ENCODE measurements at places on chromosomes 7 and 10.

DNA sequence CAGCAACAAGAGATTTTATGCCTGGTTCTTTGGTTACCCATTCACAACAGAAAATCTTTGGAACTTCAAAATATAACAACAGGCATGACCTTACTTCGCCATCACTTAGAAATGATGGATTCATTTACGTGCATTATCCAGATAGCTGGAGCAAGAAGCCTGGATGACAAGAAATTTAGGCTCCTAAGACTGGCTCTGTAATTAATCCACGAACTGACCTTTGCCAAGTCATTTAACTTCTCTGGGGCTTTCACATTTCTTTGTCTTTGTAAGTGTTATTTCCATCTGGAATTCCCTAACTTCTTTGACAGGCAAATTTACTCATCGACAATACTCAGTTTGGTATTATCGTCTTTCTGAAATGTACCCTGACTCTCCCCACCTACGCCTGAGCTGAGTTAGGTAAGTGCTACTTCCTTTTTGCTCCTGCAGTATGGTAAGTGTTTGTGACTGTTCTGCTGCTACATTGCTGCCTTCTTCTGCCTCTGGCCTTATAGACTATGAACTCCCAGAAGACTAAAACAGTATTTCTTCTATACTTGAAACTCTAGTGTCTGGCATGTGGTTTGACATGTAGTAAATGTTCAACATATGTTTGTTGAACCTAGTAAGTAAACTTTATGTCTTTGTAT, 5.5 kb upstream of the MDFIC start:
- DNase-seq: peak; percentile 56

DNA sequence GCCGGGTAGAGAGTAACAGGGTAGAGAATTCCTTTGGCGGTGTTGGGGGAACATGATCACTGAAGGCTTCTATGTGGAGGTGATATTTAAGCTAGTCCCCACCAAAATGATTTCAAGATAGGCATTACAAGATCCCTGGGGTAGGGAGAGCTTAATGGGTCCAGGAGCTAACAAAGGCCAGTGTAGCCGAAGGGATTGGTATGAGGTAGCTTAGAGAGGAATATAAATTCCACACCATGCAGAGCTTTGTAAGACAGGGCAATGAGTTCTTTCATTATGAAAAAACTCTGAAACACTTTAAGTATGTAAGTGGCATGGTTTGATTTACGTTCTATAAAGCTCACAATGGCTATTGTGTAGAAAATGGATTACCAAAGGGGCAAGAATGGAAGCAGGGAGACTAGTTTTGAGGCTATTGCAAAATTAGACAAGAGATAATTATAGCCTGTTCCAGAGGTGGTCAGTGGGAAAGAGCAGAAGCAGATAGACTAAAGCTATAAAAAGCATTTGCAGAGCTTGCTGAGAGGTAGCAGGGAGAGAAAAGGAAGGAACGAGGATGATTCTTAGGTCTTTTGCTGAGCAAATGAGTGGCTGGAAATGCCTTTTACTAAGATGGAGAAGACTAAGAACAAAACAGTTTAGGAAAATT, 119.7 kb upstream of the SLC25A13 start:
- no peak for DNase-seq

- DNase-seq: no peak
Observed at GRCh38 chr10:47311193-47311931, 10.9 kb upstream of the GDF2 start.

DNA sequence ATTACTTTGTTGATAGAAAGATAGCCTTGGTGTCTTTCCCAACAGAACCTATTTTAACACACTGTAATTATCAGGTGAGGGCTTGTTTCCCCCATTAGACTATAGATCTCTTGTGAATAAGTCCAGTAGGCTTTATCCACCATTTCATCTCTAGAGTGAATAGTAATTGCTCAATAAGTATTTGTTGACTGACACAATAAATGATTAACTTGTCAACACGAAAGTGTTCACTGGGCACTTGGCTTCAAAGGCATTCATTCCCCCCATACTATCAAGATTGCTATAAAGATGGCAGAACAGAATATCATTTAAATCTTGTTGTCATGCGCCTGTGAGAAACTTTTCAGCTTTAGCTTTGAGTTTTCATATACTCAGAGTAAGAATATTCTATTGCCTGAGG, 424.5 kb upstream of the LRRTM3 start:
- DNase-seq: no peak

DNA sequence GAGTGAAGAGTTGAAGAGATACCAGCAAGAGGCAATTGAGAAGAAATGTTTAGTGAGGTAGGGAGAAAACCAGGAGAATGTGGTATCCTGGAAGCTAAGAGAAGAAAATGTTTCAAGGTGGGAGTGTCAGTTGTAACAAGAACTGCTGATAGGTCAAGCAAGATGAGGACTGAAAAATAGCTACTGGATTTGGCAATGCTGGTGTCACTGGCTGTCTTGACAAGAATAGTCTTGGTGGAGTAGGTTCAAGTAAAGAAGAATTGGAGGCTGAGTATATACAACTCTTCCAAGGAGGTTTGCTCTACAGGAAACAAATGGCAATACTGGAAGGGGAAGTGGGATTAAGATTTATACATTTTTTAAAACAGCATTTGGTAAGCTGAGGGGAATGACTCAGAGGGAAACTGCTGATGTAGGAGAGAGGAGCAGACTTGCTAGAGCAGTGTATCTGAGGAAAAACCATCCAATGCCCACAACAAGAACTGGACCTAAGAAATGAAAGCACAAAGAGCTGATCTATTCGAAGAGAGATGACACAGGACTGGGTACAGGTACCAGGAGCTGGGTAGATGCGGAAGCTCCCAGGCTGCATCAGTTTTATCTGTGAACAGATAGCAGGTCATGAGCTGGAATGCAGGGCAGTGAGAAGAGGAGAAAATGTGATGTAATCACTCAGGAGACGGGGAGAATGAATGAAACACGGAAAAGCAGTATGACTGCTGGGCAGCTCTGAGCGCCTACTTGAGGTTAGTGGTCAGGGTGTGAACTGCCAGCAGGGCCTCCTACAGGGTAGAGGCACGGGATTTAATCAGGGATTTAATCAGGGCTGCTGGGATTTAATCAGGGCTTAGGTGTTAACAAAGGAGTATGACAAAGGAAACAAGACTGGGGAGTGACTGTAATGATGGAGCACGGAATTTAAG, 34.5 kb downstream of the FAM25A start:
- DNase-seq: peak; percentile 19

DNA sequence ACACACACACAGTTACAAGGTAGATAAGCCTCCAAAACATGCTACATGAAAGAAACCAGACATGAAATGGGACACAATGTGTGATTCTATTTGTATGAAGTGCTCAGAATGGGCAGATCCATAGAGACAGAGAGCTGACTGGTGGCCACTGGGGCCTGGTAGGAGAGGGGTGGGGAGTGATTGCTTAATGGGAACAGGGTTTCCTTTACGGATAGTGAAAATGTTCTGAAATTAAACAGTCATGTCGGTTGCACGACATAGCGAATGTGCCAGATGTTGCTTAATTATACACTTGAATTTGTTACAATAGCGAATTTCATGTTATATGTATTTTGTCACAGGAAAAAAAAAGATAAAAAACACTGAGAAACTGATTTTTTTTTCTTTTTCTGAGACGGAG, 122.3 kb downstream of the SPDYE5 start:
- no peak for DNase-seq

DNA sequence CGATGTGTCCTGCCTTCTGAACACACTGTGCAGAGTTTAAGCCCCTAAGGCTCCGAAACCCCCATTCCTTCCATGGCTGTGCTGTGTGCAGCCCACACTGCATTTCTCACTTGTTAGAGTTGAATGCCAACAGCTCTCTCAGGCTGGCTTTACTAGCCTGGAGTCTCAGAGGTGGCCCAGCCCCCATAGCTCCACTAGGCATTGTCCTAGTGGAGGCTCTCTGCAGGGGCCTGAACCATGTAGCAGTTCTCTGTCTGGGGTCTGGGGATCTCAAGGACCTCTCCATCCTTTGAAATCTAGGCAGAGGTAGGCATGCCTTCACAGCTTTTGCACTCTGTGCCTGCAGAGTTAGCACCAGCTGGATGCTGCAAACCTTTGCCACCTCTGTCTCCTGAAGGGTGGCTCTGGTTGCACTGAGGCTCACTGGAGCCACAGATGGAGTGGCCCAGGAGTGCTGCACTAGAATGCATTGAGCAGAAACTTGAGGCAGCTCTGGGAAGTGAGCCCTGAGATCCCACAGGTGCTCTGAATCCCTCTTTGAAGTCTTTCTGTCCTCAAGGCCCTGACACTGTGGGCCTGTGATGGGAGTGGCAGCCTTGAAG, 301.7 kb downstream of the DGKB start:
- no peak for DNase-seq

GRCh38 chr7:129903935-129904334, 48.8 kb downstream of the UBE2H start:
- DNase-seq: peak; percentile 22

- no peak for DNase-seq
Observed at GRCh38 chr7:94223375-94224084, 171.2 kb upstream of the COL1A2 start.

DNA sequence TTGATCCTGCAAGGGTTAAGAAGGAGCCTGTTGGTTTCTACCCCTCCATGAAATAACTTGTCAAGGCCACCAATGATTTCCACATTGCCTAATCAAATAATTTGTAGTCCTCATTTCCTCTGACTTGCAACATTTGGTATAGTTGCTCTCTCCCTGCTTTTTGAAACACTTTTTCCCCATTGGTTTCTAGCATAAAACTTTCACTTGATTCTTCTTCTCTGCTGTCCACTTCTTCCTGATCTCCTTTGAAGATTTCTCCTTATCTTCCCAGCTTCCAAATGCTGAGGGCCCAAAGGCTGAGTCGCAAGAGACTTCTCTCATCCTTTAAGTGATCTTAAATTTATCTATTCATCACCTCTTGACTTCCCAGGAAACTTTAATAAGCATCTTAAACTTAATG, 134.2 kb downstream of the ITGB8 start:
- no peak for DNase-seq

GRCh38 chr7:139511315-139511714, 12.2 kb upstream of the CLEC2L start:
- no peak for DNase-seq

- no peak for DNase-seq
Observed at GRCh38 chr10:102764470-102765161, 20.9 kb downstream of the WBP1L start.

GRCh38 chr10:78672918-78673317, 395.8 kb upstream of the ZMIZ1 start:
- DNase-seq: no peak

- DNase-seq: no peak
Observed at GRCh38 chr7:106944035-106944665, 79.1 kb downstream of the PIK3CG start.

GRCh38 chr7:42002654-42003053, 234.4 kb downstream of the GLI3 start:
- no peak for DNase-seq

DNA sequence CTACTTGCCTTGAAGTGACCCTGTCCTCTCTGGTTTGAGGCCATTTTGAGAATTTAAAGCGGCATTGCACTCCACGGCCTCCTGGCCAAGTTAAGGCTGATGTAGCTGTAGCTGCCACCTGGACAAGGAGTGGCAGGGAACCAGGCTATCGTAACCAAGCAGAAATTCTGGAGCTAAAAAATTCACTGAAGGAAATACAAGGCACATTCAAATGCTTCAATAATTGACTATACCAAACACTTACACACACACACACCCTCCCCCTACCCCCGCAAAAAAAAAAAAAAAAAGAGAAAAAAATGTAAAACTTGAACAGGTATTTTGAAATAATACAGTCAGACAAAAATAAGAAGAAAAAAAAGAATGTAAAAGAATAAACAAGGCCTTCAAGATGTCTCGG, 409.0 kb upstream of the SEMA3A start:
- DNase-seq: no peak

DNA sequence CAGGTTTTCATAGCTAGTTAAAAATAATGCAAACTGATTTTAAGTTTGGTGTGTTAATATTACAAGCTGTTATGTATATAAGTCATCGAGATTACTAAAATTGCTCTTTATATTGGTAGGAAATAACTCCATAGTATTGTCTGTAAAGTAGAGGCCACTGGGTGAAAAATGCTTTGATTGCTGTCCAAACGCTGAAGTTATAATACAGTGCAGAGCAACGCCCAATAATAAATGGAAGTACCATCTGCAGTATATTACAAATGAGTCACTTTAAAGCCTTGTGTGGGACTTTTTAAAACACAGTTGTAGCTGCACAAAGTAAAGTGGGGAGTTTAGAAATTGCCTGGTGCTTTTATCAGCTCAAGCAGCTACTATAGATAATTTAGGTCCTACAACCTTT, 196.1 kb downstream of the NXPH1 start:
- DNase-seq: no peak

- DNase-seq: no peak
Observed at GRCh38 chr10:58384544-58384998, 639 bp upstream of the TFAM start.

DNA sequence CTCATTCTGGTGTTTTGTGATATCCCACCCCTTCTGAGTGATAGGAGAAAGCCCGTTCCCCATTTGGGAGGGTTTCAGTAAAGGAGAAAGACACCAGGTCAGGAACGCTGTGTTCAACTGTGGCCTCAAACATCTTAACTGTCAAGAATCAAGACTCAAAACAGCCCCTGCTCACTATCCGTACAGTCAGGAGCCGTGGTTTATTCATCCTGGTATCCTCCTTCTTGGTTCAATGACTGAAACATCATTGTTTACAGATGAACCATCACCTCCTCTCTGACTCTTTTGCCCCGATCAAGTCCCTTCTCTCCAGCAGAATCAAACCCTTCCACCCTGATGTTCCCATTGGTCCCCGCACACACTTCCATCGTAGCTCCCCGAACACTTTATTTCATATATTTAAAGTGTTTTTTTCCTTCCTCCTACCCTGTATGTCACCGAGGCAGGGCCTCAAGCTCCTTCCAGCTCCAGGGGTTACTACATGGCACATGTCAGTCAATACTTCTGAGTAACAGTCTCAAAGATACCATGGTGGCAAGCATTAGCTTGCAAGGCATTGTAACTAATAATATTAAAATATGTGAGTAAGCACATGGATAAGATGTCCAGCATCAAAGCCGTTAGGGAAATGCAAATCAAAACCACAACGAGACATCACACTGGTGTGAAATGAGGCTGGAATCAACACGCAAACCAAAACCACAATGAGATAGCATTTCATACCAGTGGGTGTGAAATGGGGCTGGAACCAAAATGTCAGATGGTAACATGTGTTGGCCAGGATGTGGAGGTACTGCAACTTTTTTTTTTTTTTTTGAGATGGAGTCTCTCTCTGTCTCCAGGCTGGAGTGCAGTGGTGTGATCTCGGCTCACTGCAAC, 124.7 kb upstream of the C1QL3 start:
- no peak for DNase-seq

DNA sequence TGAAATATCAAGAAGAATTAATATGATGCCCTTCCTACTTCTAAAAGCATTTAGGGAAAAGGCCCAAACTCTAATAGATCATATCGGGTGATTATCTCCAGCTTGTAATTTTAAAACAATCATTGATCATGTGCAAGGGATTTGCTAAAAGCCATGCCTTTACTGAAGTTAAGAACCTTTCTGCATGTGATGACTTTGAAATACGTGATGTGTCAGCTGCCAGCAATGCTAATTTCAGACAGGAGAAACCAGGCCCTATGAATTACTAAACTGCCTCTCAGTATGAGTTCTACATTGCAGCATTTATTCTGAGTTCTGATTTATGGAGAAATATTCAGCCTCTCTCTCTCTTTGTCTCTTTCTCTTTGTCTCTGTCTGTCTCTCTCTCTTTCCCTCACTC, 203.6 kb upstream of the AKR1E2 start:
- no peak for DNase-seq
